ENCODE measurements at places on chromosomes 2 and 18.

GRCh38 chr2:221612161-221612560, 40.1 kb upstream of the EPHA4 start:
- no peak for DNase-seq

- DNase-seq, result no peak
Measured at GRCh38 chr2:143594745-143595144, 465.5 kb downstream of the ARHGAP15 start.

DNA sequence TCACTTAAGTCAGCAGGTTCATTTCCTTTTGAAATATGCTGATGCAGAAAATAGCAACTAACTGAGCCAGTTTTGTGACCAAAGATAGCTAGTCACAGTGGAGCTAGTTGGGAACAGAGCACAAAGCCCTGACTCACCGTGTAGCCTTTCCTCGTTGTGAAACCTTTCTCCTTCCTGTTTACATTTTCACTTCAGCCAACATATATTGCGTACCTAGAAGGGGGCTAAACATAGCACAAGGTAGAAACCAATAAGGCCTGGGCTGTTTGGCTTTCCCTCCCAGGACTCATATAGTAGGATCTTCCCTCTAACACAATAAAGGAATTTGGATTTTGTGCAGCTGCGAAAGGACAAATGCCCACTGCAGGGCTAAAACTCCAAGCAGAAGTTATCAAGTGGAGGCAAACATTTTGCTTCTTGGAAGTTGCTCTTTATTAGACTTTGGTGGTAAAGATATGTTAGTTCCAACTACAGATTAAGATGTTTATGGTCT, 24.5 kb upstream of the LPIN2 start:
- DNase-seq, result no peak

DNA sequence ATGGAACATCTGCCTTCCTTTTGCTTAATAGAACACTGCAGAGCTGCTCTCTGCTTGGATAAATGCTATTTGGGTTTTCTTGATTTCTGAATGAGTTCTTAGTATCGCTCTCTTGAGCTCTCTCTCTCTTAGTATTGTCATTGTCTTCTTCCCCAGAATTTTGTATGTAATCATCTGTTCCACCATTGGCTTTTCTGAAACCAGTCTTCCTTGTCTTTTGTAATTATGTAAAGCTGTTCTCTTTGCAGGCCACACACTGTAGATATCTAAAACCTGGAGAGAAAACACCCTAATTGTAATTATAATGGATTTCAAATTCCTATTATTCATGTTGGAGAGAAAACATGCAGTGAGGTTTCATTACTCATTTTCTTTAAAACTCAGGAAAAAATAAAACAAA, 333.1 kb upstream of the CHAC2 start:
- DNase-seq, result no peak

DNA sequence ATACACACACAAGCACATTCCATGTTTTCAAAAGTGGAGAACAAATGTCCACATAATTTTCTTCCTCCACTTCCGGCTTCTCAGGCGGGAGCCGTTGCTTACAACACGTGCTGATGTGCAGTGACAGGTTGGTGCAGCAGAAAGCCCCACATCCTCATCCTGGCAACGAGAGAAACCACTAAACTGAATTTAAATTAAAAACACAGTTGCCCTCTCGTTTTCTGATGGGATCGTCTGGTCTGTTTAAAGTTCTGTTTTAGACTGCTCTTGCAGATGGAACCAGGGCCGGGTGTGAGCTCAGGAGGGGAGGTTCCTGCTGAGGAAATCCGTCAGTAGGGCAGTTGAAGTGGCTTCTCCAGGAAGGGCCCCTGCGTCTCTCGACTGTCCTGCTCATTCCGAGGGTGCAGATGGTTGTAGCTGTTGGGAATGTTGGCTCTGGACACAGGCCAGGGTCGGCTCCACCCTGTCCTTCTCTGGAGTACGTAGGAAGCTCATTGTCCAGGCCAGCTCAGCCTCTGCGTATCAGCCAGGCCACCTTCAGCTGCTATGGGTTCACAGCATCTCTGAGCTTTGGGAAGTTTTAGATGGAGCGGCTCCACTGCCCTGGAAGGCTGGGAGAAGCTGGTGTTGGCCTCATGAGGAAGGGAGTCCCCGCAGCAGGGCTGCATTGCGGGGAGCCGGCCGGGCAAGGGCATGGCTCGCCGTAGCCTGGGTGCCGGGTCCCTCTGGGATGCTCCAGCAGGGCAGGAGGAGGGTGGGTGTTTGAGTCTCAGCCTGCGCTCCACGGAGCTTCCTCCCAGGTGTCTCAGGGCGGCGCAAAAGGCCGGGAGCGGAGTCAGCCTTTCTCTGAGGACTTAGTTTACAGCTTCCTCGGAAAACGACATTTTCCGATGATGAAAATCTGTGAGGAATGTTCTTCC, 58.3 kb downstream of the NFATC1 start:
- no peak for DNase-seq

GRCh38 chr2:26429779-26430578, 28.3 kb downstream of the DRC1 start:
- DNase-seq, result no peak

DNA sequence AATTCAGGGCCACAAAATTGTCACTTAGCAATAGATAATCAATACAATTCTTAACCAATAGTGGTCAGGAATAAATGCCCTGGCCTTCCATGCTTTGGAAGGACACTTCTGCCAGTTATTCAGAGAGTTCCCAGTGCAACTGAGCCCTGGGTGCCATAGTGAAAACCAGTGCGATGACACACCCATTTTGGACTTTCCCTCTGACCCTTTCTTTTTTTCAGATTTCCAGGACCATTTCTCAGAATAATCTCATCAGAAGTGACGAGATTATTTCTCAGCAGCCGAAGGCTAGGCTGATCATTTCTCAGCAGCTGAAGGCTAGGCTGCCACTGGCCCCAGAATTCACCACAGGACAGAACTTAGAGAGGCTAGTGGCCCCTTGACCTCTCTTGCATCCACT, 106.6 kb upstream of the MYCN start:
- no peak for DNase-seq

- no peak for DNase-seq
Measured at GRCh38 chr2:186868344-186868743, 19.4 kb upstream of the ZSWIM2 start.

GRCh38 chr2:25032094-25032493, 9.8 kb upstream of the EFR3B start:
- DNase-seq, result no peak

- peak; percentile 78 for DNase-seq
Measured at GRCh38 chr2:96891591-96892333, 21.9 kb upstream of the SEMA4C start.

DNA sequence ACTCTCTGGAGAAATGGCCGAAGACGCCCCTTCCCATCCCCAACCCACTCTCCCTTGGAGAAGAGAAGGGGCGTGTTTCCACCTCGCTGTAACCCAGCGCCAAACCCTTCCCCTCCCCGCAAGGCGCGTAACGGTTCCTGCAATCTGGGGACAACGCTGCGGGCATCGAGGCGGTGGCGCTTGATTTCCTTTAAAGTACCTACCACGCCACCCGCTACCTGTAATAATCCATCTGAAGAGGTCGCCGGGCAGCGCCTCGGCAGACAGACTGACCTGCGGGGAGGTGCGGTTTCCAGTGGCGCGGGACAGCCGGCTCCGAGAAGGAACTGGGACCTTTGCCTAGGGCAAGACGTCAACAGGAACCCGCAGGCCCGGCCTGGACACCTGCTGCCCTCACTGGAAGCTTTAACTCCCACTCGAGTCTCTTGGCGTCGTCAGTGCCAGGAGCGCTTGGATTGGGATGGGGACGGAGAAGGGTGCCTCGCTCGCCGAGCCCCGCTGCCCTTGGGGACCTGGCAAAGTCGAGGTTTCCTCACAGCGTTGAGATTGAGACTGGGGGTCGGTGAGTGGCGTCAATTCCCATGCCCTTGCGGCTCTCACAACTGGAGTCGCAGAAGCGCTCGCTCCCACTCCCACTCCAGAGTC, at the start of gene CYP1B1:
CYP1B1 (minus strand) TSS at position 645 of the 645 bp plus-strand sequence. CDS start 763 bp downstream, outside the sequence.
- DNase-seq, result peak; percentile 79

DNA sequence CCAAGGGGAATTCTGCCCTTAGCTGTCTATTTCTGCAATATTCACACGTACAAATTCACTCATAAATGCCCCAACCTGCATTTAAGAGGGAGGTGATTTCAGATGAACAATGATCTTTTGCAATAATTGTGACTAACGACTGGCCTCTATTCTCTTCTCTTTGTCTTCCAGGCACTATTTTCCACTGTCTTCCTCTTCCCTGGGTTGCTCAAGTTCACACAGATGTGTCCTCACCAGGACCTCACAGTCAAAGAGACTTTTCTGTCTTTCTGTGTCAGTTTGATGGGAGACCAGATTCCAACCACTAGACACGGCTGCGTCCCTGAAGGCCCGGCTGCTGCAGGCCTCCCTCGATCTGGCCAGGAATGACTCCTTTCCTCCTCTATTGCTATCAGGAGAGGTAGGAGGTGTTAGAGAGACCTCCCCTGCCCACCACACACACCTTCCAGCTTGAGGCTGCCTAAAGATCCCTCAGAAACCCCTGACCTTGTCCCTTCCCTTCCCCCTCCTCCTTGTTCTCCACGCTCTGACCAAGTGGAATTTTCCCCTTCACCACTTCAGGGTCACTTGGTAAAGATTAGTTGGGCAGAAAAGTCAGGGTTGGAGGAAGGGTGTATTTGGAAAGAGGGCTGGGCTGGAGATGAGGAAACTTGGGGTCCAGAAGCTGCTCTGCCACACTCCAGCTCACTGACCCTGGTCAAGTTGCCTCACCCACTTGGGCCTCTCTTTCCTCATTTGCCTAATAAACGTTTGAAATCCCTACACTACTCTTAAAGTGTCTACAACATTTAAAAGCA, 109.2 kb upstream of the COPS8 start:
- DNase-seq, result no peak

GRCh38 chr2:41768310-41768709, 279.5 kb upstream of the PKDCC start:
- no peak for DNase-seq

- DNase-seq, result no peak
Measured at GRCh38 chr18:78080081-78080480, 830.4 kb downstream of the GALR1 start.

DNA sequence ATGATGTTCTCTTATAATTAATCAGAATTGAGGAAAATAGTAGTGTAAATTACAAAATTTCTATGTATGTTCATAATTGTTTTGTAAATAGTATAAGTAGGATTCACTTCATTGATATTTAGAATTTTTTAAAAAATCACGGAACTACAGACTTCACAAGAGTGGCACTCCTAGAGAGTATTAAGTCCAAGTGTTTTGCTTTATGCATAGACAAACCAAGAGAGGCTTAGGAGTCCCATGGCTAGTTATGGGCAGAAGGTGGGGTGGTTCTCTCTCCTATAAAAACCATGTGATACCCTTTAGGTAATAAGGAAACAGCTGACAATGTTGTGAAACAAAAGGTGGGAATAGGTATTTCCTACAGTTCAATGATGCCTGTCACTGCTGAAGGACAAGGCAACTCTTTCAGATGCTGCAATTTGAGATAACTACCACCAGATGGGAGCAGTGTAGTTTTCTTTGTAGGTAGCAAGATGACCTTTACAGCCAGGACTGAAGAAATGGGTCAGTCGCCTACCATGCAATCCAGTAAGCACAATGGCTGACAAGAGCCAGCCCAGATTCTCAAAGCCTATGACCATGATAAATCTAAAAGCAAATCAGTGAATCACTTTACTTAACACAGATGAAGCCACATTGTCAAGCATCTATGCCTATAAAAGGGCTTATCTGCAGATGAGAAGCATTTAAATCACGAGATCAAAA, 83.9 kb downstream of the AAK1 start:
- DNase-seq, result no peak

GRCh38 chr2:46847726-46848412, 67.7 kb downstream of the MCFD2 start:
- no peak for DNase-seq

DNA sequence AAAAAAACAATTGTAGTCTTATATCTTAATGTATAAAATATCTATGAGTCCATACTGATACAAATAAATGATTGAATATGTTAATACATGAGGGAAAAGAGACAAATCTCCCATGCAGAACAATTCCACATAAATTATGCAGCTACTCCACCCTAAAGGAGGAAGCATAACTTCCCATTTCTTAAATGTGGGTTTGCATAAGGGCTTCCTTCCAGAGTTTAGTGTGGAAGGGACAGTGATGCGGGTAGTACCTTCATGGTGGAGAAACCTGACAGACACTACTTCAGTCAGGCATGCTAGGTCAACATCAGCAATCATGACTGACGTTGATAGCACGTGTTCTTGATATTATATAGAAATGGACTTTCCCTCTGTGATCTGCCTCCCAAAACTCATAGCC, 146.9 kb upstream of the STON1 start:
- DNase-seq, result no peak

- no peak for DNase-seq
Measured at GRCh38 chr2:1730015-1730927, 14.0 kb downstream of the PXDN start.

DNA sequence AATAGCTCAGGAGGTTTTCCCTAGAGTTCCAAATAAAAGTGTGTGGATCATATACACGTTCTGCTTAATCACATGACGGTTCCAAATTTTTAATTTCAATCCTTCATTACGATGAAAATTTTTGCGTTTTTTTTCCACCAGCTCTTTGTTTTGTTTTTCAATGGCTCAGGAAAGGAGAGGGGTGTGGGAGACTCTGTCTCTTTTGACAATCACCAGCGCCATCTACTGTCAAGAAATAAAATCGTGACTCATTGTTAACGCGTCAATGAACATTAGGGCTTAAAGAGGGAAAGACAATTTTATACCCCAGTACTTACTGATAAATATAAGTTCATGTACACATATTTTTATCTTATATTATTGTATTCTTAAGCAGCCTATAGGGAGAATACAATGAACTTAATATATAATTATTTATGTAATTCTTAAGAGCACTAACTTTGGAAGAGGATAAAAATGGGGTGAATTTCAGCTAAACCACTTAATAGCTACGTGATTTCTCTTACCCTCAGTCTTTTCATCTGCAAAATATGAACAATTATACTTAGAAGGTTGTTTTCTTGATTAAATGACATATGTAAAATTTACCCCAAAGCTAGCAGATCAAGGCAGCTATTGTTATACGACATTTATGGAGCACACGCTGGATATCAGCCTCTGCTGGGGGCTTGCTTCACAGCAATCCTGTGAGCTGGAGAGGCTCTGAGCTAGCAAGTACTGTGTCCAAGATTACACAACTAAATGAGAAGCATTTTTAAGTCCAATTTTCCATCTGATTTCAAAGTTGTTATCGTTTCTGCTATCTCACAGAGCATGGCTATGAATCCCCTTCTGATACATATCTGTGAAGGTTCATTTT, 47.4 kb upstream of the RMDN2 start:
- DNase-seq, result no peak

DNA sequence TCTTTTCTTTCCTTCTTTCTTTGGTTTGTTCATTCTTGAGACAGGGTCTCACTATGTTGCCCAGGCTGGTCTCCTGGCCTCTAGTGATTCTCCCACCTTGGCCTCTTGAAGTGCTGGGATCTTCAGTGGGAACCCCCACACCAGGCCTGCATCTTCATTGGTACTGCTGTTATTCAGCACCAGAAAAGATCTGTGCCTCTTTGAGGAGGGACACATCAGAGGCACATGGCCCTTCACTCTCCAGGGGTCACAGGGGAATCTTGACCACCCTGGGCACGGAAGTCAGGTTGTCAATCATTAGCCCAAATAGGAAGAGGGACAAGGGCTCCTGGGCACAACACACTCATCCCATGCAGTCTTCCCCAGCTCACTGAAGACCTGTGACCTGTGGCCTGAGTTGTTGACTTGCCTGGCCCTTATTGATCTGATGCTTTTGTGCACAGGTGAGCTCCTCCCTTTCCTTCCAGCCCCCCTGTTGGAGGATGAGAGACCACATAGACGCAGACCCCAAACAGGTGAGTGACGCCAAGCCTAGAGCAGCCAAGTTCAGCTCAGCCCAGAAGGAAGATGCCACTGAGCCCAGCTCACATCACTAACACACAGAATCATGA, 33.0 kb upstream of the ODC1 start:
- peak; percentile 20 for DNase-seq

- no peak for DNase-seq
Measured at GRCh38 chr2:107108556-107108955, 222.6 kb upstream of the ST6GAL2 start.

All from upper lobe of right lung (tissue), 1 donor.